ENCODE measurements at places on chromosomes 1 and 21. TPM values are rescaled to one million over a fixed set of nuclear protein-coding genes. Genes with fewer than 3 reads are reported as not detected.

The RPL22 gene
- 154 TPM for polyA plus RNA-seq

The FGR gene
- polyA plus RNA-seq: not detected

The FCGR1A gene
- polyA plus RNA-seq: not detected

The RCSD1 gene
- polyA plus RNA-seq: not detected

The LRRC53 gene
- polyA plus RNA-seq: not detected

The UTS2 gene
- polyA plus RNA-seq: not detected

GRCh38 chr21:24436236-24436635, 1171.0 kb downstream of the MRPL39 start:
- DNase-seq: no peak

GRCh38 chr21:37088186-37088735, 15.2 kb downstream of the TTC3 start:
- peak; percentile 35 for DNase-seq

DNA sequence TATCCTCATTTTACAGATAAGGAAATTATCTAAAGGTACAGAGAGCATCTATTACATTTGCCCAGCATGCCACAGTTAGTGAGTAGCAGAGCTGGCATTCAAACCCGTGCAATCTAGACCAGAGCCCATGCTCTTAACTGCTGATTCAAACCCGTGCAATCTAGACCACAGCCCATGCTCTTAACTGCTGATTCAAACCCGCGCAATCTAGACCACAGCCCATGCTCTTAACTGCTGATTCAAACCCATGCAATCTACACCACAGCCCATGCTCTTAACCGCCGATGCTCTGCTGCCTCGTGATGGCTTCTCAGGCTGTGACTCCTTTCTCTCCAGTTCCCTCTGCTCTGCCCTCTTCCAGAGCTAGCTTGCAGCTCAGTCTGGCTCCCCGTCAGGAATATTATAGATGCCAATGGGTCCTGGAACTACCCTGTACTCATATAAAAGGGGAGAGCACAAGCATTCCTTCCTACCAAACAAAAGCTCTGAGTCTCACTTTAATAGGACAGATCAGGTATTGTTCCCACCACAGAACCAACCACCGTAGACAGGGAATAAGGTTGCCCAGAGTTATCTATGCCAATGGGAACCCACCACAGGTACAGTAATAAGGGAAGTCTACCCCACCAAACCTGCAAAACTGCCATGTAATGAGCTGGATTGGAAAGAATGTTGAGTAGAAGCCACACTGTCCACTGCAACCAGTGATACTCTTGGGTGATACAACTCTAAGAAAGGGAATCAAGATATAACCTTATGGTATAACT, 78.4 kb downstream of the SMYD3 start:
- peak; percentile 93 for DNase-seq

GRCh38 chr1:98101364-98101763, 180.5 kb upstream of the DPYD start:
- no peak for DNase-seq

DNA sequence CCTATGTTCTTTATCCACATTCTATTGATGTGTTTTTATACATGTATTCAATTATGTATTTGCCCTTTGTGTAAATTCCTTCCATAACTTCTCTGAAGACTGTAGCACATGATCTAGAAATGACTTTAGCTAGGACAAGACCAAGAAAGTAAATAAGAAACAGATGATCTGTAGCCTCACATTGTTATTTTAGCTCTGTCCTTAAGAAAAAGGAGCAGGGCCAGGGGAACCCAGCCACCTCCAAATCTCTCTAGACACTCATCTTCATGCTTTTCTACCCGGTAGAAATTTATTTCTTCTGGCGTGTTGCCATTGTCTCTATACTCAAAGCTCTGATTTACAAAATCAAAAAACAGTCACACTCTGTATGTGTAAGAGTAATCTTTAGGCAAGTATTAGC, 27.1 kb downstream of the CDC7 start:
- no peak for DNase-seq

All from IMR-90 (cell line).